Inflammatory macrophage (primary cell): ENCODE measurements at places on chromosomes 2 and 18.
A peak's percentile ranks its signal among the peaks of the same experiment; 100 is the strongest.

- no peak for DNase-seq
Measured at GRCh38 chr2:14524803-14525080, 107.8 kb upstream of the LRATD1 start.

DNA sequence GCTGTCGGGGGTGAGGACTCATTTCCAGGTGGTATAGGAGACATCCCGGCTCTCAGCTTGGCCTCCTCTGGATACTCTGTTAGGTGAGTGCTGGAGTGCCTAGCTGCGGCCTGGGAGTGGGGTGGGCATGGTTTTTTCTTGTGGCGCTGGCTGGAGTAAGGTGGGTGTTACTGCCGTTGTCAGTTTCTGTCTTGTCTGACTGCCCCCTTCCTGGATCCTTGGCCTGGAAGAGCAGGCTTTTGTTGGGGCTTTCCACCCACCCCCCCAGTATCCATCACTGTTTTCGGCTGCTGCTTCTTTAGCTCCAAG is 69.2 kb downstream of the DGKD start:
- DNase-seq = no peak

DNA sequence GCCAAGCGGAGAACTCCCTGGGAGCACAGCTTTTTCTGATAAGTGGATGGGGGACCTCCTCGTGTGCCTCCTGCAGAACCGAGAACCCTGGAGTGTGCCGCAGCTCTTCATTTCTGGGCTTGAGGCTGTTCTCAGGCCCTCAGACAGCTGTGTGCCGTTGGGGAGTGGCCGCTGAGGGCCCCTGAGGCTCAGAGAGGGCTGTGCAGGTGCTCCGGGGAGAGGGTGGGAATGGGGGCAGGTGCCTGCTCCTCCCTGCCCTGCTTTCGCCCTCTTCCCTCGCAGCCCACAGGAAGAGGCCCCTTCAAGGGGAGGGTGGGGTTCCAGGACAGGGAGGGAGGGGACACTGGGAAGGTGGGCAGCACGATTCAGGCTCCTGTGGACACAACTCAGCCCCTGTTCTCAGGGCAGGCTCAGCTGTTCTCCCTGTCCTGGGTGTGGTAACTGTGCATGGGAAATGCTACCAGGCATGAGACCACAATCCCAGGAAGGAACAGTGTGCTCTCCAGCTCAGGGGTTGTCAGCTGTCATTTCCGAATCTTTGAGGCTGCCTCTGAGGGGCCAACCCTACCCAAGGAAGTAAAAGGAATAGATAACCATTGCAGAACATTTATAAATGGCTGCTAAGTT is 11.3 kb downstream of the LCT start:
- no peak for DNase-seq

DNA sequence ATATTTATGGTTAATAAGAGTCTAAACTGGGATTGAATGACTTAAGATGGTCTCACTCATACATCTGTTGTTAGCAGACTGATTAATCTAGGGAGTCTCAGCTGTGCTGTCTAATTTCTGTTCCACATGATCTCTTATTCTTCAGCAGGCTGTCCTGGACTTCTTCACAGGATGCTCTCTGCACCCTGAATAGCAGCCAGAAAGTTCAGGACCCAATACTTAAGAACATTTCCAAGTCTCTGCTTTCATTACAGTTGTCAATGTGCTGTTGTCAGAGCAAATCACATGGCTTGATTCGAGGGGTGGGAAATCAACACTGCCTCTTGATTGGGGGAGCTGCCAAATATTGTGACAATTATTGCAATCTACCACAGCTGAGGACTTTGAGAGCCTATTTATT is 627.1 kb upstream of the SLC8A1 start:
- DNase-seq = no peak

- no peak for DNase-seq
Measured at GRCh38 chr2:223523551-223524001, 78.6 kb downstream of the SCG2 start.

- DNase-seq = no peak
Measured at GRCh38 chr2:197877038-197877437, 72.6 kb downstream of the PLCL1 start.

DNA sequence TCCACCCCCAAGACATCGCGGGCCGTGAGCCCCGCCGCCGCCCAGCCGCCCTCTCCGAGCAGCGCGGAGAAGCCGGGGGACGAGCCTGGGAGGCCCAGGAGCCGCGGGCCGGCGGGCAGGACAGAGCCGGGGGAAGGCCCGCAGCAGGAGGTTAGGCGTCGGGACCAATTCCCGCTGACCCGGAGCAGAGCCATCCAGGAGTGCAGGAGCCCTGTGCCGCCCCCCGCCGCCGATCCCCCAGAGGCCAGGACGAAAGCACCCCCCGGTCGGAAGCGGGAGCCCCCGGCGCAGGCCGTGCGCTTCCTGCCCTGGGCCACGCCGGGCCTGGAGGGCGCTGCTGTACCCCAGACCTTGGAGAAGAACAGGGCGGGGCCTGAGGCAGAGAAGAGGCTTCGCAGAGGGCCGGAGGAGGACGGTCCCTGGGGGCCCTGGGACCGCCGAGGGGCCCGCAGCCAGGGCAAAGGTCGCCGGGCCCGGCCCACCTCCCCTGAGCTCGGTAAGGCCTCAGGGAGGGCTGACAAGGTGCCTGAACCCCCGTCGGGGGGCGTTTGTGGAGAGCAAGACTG is 14.2 kb downstream of the SPEG start:
- DNase-seq = no peak

GRCh38 chr18:32888306-32888705 is 115.5 kb upstream of the KLHL14 start:
- no peak for DNase-seq

- DNase-seq = no peak
Measured at GRCh38 chr2:127656569-127657231, 10.7 kb downstream of the GPR17 start.

- DNase-seq = peak; percentile 99
Measured at GRCh38 chr2:117814417-117815264, at the start of gene DDX18. DDX18 (plus strand) TSS chr2:117814691; CDS start chr2:117814778, 87 bp downstream.

- no peak for DNase-seq
Measured at GRCh38 chr2:156147594-156148330, 184.8 kb downstream of the NR4A2 start.

GRCh38 chr2:217555081-217555876 is 447.5 kb downstream of the TNS1 start:
- DNase-seq = no peak

- no peak for DNase-seq
Measured at GRCh38 chr2:41129988-41130387, 678.1 kb upstream of the SLC8A1 start.

DNA sequence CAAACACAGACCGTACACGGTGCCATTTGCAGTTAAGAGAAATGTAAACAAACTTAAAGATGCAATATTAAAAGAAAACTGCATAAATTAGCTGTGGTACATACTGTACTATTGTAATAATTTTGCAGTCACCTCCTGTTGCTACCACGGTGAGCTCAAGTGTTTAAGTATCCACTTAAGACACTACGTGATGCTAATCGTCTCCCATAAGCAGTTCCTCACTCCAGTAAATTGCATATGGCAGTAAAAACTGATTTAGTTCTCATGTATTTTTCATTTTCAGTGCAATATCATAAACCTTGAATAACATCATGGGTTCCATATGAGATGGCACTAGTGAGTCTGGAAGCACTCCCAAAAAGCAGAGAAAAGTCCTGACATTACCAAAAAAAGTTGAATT is 14.4 kb downstream of the CLEC4F start:
- no peak for DNase-seq

GRCh38 chr18:32175265-32175664 is 14.6 kb upstream of the MEP1B start:
- no peak for DNase-seq

DNA sequence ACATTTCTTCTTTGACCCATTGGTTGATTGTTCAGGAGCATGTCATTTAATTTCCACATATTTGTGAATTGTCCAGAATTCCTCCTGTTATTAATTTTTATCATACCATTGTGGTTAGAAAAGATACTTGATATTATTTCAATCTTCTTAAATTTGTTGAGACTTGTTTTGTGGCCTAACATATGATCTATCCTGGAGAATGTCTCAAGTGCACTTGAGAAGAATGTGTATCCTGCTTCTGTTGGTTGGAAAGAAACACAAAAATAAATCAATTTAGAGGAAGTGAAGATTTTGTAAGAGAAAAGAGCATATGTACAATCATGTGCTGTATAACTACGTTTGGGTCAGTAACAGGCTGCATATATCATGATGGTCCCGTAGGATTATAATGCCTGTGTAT is 118.6 kb upstream of the CDC42EP3 start:
- peak; percentile 65 for DNase-seq

- no peak for DNase-seq
Measured at GRCh38 chr2:97765933-97766332, 52.6 kb downstream of the ZAP70 start.

- DNase-seq = no peak
Measured at GRCh38 chr2:143121079-143121478, 8.1 kb upstream of the ARHGAP15 start.

GRCh38 chr18:48250362-48250907 is 158.7 kb downstream of the ZBTB7C start:
- no peak for DNase-seq

GRCh38 chr2:148865512-148865911 is 9.5 kb upstream of the KIF5C start:
- DNase-seq = no peak

GRCh38 chr2:227462972-227463931 is 8.7 kb upstream of the AGFG1 start:
- no peak for DNase-seq

- no peak for DNase-seq
Measured at GRCh38 chr2:42562474-42563144, 5.8 kb upstream of the MTA3 start.

DNA sequence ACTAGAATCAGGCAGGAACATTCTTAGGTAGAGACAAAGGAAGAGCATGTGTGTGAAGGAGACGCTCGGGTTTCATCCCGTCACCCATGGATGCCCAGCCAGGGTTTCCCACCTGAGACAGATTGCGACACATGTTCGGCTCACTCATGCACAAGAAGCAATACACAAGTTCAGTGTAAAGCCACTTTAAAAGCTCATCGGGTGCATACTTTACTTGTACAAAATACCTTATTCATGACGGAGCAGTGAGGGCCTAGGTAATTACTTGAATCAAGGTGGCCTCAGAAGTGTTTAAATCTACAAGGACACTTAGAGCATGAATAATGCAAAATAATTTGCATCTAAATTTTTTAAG is 42.0 kb downstream of the ZEB2 start:
- DNase-seq = no peak

DNA sequence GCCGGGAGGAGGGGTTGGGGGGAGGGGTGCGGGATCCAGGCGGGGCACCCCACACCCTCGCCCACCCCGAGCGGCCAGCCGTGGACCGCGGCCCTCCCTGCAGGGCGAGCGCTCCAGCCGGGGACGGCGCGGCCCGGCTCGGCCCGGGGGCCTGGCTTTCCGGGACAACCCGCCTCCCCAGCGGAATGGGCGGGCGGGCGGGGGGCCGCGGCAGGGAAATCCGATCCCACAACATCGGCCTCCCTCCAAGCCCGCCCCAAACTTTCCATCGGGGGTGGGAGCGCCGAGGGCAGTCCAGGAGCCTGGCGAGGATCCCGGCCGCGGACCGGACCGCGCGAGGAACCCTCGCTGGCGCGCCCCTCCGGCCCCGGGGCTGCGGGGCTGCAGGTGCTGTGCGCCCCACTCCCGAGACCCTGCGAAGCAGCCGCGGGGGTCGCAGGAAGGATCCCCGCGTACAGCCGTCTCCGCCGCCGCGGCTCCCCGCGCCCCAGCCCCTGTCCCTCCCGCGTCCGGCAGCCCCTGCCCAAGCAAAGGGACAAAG is 529 bp downstream of the SEMA4C start:
- DNase-seq = no peak

DNA sequence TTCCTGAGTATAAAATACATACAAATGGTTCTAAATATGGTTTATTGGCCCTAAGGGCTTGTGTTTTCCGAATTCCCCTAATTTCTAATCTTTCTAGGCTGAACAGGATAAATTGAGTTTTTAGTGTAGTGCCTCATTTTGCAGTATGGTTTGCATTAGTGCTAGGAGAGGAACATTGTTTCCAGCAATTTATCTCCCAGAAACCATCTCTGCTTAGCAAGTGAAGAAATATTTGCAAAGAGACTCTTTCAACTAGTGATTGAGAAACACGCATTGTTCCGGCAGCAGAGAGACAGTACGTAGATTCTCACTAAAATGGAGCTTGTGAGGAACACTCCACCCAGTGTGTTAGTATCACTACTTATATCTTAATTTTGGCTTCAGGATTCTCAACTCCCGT is 177.8 kb upstream of the EPAS1 start:
- no peak for DNase-seq

GRCh38 chr2:30729031-30729430 is 78.2 kb downstream of the CAPN13 start:
- DNase-seq = peak; percentile 14

- DNase-seq = no peak
Measured at GRCh38 chr2:239728751-239729150, 296.4 kb downstream of the NDUFA10 start.

DNA sequence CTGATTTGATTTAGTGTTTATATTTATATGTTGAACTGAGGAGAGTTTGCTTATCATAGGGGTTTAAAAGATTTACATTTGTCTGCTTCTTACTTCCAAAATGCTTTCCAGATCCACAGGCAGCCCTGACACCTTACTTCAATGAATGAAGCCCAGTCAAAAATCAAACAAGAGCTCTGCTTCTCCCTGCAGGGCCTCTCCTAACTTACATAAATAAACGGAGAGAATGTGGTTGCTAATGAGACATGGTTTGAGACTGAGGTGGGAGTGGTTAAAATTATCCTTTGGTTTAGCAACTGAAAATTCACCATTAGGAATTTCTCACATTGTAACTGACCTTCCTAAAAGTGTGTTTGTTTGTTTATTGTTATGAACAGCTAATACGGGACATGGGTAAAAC is 612.3 kb upstream of the FANCL start:
- no peak for DNase-seq

DNA sequence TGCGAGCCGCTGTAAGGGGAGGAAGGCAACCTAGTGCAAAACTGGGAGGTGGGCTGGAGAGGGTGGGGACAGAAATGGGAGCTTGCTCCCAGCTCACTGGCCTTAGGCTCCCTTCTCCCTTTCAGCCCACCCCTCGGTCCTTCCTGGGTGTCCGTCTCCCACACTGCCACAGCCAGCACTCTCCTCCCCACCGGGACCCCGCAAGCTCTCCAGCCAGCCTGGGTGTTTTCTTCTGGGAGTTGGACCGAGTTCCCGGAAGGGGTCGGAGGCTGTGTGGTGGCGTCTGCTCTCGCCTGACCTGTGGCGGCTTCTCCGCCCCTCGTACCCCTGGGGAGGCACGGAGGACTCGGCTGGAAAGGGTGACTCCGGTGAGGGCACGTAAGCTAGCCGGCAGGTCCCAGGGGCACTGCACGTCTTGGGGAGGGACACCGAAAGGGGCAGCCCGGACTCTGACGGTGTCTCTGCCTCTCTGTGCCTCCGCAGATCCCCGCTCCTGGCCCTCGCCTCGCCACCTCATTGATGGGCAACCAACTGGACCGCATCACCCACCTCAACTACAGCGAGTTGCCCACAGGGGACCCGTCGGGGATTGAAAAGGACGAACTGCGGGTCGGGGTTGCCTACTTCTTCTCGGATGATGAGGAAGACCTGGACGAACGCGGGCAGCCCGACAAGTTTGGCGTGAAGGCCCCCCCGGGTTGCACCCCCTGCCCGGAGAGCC is 1.1 kb downstream of the LRATD1 start:
- DNase-seq = no peak

- DNase-seq = no peak
Measured at GRCh38 chr2:27889774-27890145, 427 bp downstream of the RBKS start.
